ENCODE measurements at places on chromosomes 1 and 21.

DNA sequence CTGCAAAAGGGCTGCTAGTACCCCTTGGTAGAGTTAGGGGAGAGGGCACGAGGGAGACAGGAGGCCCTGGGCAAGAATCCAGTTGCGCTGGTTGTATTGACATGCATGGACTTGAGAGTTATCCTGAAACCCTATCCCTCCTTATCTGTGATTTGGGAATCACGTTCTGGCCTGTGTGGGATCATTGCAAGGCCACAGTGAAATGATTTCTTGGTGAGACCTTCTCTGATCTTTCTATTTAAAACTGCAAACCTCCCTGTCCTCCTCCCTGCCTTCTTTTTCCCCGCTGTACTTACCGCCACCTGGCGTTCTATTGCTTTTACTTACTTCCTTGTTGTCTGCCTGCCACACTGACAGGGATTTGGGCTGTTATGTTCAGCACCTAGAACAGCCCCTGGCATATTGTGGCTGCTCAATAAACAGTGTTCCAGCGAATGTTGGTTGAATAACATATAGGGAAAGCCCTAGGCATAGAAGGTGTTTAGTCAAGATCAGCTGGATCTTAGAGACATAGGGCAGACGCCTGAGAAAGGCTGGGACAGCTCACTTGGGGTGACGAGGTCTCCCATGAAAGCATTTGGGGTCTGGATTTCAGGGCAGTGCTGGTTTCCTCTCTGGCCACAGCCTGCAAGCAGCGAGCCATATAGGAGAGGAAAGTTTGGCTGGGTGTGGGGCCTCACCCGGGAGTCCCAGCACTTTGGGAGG, 25.6 kb downstream of the ALPL start:
- no peak for DNase-seq

- no peak for DNase-seq
These were observed 78.4 kb upstream of the DNAJC6 start for GRCh38 chr1:65230731-65231481.

DNA sequence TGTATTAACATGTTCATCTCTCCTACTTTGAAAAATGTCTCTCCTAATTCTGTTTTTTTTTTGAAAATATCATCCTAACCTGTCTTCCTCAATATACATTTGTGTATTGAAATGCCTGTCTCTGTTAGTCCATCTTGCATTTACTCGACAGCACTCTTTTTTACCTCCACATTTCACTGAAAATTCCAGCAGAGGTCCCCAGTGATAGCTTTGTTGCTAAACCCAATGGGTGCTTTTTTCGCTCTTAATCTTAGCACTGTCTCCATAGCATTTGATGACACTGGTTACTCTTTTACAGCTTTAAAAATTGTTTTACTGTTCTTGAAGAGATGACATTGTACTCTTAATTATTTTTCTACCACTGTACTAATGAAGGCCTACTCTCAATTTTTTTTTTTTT, 10.8 kb downstream of the OSBPL9 start:
- no peak for DNase-seq

DNA sequence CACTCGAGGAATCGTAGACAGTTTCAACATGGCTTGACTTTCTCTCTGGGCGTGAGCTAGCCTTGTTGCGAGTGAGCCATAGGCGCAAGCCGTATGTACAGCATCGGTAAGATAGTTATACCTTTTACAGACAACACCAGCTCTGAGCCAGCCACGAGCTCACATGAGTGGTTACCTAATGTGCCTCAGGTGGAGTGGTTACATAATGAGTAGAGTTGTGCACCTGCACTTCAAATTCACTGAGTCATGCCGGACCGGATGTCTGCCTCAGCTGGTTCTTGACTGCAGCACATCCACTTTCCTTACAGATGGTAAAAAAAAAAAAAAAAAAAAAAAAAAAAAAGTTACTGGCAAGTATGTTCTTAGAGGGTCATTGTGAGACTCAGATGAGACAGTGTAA, 360.4 kb upstream of the NR5A2 start:
- DNase-seq = no peak

- DNase-seq = no peak
These were observed 19.1 kb downstream of the MATN1 start for GRCh38 chr1:30704271-30704670.

GRCh38 chr1:61269602-61270001, 187.2 kb downstream of the NFIA start:
- DNase-seq = no peak

DNA sequence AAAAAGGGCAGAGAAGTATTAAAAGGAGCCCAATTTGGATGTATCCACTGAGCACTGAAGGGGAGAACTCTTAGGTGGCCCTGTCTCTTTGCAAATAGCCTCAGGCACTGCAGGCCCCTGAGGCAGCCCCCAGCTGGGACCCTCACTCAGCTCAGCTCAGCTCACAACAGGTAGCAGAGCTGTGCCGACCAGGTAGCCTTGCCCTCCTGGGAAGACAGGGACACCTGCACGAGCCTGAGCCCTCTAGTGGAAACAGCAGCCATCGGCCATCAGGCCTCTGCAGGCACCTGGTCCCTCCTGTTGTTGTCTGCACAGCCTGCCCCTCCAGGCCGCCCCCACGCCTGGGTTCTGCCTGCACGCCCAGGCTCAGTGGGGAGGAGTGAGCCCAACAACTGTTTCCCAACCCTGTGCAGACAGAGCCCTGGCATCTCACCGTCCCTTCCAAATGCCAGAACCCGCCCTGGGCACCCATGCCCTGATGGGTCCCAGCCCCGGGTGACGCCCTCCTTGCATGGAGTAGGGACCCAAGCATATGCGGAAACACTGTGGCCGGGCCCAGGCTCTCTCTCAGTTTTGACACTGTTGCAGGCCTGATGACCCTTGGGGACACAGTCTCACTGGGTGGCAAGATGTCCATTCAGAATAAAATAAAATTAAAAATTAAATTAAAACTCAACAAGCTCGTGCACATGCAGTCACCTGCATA, 60.0 kb upstream of the AJAP1 start:
- DNase-seq = no peak

DNA sequence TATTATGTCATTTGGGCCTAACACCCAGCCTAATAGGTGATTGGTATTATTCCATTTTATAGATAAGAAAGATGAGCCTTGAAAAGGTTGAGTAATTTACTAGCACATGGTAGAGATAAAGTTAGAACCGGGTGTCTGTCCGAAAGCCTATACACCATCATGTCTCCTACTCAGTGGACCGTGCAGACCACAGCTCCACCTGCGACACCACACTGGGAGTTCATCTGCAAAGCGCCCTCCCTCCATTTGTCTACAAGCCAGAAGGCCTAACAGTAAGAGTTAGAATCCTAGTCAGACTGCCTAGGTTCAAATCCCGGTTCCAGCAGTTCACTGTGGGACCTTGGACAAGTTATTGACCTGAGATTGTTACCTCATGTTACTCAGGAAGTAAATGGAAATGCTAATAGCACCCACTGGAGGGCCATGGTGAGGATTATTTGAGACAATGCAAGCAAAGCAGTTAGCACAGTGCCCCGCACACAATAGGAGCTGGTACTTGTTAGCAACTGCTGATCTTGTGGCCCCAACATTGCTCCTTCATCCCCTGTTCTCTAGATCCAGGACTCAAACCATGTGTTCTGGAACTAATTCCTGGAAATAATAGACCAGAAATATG, 20.5 kb downstream of the ARMH1 start:
- DNase-seq = no peak

GRCh38 chr1:41955461-41956159, 36.9 kb upstream of the HIVEP3 start:
- no peak for DNase-seq

DNA sequence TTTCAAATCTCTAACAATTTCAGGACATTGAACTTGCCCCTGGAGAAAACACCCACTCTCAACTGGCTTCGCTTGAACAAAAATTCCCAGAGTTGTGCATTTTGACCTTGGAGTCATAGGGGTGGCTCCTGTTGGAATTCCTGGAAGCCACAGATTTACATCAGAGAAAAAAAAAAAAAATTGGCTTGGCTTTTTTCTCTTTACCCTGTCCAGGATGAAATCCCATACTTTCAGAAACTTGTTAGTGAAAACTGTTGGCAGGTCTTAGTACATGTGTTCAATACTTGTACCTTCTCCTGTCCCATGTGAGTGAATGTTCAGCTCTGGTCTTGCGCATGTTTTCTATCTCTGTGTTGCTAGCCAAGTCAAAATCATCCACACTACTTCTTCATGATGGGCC, 228.8 kb downstream of the TGFB2 start:
- DNase-seq = no peak

- no peak for DNase-seq
These were observed 29.4 kb downstream of the SNX27 start for GRCh38 chr1:151641229-151641628.

Data from activated T-helper 1 cell treated with Interleukin-2 at 50 U/mL for 16 hours (primary cell).